ENCODE measurements at places on chromosomes 1 and 21.

DNA sequence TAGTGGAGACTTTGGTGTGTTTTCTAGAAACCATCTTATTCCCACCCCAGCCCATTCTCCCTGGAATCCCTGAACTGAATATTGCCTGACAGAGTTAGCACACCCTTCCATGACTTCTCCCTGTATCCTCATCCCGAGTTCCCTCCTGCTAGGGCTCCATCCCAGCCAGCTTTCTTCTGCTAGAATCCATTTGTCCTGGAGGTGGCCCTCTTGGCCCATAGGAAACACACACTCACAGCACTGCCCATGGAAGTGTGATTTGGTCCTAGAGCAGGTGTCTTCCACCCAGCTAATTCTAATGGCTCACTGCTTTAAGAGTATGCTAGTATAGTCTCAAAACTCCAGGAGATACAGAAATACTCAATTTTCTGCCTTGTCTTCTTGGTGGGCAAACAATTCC, 4.1 kb downstream of the KRTAP15-1 start:
- peak; percentile 41 for DNase-seq

GRCh38 chr1:66343569-66344325, 190.2 kb upstream of the SGIP1 start:
- no peak for DNase-seq

- DNase-seq = peak; percentile 29
These were observed 24.9 kb downstream of the OLFML2B start for GRCh38 chr1:161998811-161999210.

- DNase-seq = no peak
These were observed 114.3 kb downstream of the TGFB2 start for GRCh38 chr1:218459450-218459849.

DNA sequence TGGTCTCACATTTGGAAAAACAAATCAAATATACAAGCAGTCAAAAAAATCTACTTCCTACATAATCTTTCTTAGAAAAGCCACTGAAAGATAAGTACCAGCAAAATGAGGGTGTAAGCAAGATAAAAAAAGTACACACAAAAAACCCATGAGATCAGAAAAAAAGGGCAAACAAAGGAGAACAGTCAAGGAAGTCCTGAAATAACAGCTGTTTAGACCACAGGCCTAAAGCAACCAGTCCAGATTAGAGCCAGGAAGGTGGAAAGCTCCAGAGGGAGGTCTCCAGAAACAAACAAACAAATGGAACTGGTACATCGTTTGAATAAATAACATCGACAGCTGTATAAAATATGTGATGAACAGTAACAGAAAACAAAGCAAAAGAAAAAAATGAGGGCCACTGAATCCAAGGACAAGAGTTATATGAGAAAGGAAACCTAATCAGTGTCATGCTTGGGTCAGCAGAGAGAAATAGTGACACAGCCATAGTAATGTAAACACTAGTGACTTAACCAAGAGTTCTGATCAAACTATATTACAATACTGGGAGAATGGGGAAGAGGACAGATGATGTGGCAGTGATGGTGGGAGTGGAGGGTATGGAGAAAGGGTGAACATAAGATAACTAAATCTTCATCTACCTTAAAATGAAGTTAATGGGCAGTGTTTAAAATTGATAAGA, 67.5 kb downstream of the NVL start:
- no peak for DNase-seq

DNA sequence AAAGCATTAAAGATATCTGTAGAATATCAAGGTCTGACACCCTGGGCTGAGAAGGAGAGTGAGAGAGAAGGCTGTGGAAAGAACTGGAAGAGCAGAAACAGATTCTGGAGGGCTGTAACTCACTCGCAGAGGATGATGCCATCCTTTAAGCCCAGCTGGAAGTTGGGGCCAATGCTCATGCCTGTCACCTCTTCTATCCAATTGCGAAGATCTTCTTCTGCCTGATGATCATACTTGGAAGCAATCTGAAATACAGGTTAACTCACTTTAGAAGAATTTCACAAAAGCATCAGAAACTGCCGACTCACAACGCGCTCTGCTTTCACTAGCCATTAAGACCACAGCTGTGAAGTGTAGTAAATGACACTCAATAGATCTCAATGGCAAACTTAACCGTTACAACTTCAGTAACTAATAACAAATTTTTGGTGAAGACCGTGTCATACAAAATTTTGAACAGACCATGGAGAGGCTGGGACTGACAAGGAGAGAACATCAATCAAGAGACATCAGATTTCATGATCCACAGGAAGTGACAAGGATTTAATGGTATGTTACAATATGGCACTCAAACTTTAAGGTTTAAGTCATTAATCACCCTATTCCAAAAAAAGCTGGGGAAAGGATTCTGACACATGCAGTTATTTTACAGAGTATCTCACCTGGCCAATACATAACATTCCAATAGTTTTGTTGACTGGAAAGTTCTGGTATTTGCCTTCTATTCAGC, 23.5 kb downstream of the CNN3 start:
- no peak for DNase-seq

DNA sequence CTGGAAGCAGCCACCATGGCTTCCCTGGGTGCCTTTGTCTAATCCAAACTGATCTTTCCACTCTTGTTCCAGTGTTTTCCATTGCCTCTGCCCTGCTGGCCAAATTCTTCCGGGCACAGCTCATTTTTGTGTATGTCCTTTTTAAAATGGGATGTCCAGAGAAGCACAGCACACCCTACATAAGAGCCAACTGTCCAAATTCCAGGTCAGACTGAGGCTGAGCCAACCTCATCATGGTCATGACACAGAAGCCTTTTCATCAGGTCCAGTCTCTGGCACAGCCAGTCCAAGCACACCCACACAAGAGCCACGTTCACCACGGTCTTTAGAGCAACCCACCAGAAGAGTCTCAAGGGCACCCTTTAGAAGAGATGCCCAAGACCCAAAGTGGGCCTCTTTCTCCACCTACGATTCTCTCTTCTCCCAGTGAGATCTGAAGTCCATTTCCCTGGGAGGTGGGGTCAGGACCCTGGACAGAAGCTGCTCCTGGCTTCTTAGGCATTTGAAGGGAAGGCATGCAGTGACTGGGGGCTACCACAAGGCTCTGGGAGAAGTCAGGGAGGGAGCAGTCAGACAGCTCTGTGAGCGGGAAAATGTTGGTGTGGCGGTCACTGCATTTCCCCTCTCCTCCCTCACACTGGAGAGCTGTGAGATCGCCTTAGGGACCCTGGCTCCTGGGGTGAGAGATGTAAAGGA, 53.2 kb downstream of the SYT2 start:
- DNase-seq = no peak

GRCh38 chr1:228465141-228465540, 22.0 kb upstream of the RNF187 start:
- DNase-seq = peak; percentile 49

- no peak for DNase-seq
These were observed 10.0 kb downstream of the UMODL1 start for GRCh38 chr21:42081138-42081537.

DNA sequence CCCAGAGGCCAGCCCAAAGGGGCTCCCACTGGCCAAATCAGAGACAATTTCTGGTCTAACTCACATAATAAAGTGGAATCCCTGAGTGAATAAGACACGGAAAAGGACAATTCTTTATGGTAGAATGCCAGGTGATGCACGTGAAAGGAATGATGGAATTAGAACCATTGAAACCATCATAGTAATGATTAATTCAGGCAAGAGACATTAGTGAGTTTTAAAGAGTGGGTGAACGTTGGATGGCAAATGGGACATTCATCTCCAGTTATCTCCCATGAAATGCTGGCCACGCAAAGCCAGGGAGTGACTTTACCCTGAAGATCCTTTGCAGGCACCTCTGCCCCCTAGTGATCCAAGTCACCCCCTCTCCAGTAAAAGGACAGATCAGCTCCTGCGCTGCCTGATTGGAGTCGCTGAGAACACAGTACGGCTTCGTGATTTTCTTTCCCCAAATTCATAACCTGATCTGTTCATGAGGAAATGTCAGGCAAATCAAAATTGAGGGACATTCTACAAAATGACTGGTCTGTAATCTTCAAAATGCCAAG, 87.5 kb downstream of the AJAP1 start:
- no peak for DNase-seq

- no peak for DNase-seq
These were observed 109.8 kb upstream of the COL6A1 start for GRCh38 chr21:45871616-45872236.

- DNase-seq = no peak
These were observed 42.3 kb upstream of the PDC start for GRCh38 chr1:186503190-186503589.

DNA sequence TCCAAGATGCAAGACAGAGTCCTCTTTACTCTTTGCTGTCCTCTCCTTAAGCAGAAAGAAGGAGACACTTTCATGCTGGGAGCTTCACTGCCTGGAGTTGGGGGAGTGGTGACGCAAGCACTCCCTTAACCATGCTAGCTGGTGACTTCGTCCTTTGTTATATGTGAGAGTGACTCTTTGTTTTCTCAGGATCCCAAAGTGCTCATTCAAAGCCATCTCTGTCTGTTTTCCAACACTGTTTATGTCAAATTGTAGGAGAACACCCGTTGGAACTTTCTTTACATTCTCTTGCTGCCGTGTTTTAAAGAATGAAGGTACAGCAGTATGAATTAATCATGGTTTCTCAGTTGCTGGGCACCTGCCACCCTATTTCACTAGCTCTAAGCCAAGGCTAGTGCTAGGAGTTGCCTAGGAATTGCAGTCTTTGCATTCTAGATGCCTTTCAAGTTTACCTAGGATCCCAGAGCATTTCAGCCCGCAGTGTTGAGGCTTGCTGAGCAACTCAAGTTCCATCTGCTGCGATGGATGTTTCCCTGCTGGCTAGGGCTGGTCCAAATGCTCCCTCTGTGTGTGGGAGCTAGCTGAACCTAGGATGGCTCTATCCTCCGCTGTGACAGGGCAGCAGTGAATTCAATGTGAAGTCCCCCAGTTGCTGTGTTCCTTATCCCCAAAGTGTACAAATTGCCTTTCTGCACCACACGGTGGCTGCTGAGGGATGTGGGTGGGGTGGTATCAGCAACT, 82.6 kb upstream of the GPR52 start:
- no peak for DNase-seq

DNA sequence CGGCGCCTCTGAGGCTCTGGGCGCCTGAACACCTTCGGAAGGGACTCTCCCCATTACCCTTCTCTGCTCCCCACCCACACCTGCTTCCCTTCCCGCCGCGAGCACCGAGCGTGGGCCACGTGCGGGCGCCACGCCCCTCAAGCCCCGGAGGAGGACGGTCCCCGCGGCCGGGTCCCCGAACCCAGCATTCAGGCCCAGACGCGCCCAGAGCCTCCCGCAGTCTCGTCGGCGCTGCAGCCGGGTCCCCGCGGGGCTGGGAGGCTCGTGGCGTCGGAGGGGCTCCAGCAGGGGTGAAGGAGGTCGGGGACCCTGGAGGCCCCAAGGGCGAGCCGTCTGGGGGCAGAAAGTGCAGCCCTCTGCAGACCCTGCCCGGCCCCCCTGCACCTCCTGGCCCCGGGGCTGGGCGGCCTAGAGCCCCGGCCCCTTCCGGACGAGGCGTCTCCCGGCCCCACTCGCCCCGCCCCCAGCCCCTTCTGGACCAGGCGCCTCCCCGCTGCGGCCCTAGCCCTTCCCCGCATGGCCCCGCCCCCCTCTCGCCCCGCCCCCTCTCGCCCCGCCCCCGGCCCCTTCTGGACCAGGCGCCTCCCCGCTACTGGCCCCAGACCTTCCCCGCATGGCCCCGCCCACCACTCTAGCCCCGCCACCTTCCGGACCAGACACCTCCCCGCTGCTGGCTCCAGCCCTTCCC, 378 bp upstream of the SMIM1 start:
- DNase-seq = peak; percentile 85

GRCh38 chr1:24391882-24392603, 21.5 kb downstream of the STPG1 start:
- DNase-seq = peak; percentile 76

DNA sequence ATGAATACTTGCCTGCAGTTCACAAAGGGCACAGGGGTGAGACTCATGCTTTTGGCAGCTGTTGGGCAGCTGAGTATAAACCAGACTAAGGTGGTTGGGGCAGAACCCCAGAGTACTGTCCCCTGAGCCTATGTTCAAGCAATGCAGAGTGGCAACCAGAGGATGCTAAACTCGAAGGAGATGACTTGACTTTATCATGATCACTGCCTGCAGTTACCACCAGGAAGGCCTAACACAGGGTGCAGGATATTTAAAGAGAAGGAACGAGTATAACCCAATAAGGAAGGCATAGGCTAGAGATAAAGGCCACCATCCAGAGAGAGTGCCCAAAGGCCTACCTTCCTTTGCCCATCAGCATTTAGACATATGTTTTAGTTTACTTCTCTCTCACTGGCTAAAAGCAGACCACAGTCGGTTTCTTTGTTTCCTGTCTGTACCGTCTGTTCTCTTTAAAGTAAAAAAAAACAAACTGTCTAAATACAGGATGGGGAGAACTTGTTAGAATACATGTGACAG, 83.3 kb downstream of the MPZL1 start:
- DNase-seq = no peak

DNA sequence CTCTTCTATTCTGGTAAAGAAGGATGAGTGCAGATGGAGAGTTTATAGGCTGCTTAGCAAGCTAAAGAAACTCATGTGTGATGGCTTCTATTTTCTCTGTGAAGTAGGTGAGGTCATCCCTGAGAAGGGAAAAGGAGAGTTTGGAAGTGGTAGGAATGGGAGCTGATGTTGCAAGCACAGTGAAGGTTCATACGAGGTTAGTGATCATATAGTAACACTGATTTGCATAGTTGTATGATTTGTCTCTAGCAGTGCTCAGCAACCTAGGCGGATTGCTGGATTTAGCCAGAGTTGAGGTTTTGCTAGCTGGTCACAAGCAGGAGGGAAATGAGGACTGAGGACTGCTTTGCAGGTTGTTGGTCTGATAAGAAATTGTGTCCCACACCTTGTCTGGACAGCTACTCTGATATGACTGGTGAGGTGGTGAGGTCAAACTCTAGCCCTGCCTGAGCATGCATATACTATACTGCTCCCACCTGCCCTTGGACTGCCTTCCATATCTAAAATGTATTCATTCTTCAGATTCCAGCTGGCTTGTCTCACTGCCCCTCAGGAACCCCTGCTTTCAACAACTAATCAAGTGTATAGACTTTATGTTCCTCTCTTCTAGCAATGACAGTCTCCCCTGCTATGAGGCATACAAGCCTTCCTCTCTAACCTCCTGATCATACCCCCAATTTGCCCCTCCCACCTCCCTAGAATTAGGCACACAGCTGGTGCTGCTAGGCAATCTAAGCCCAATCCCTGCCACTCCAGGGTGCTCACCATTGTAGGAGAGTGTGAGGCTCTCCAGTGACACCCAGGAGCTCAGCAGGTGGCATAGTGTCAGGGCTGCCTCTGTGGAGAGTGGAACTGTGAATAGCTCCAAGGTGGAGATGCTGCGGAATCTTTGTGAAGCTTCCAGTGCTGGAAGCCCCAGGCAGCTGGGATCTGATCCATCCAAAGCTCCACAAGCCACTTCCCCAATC, 18.5 kb downstream of the LRRC41 start:
- DNase-seq = peak; percentile 23

DNA sequence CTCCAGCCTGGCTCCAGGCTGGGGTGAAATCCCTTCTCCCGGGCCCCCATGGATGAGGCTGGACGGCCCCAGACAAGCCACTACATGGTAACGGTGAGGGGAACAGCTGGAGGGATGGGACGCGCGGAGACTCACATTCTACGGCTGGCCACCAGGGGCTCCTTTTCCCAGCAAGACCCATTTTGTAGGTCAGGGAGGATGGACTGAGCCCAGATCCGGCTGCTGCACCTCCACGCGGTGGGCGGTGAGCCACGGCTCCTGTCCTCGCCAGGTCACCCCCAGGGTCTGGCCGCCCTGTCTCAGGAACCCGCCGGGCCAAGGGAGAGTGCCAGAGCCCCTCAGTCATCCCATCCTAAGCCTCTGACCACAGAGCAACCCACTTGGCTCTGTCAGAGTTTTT, 75.0 kb upstream of the ACTRT2 start:
- DNase-seq = no peak

Data from NCI-H69 (cell line).